ENCODE measurements at places on chromosomes 5 and 9.

- no peak for DNase-seq
Observed at GRCh38 chr5:3339092-3339797, 256.4 kb upstream of the IRX1 start.

- DNase-seq: peak; percentile 58
Observed at GRCh38 chr5:151742870-151743294, 15.5 kb downstream of the ATOX1 start.

DNA sequence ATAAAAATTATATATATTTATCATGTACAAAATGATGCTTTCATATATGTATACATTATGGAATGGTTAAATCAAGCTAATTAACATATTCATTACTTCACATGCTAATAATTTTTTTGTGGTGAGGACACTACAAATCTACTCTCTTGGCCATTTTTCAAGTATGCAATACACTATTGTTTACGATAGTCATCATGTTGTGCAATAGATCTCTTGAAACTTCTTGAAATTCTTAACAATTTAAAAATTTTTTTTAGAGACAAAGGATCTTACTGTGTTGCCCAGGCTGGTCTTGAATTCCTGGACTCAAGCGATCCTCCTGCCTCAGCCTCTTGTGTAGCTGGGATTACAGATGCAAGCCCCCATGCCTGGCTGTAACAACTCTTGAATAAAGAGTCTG is 45.2 kb upstream of the SHOC1 start:
- DNase-seq: no peak

DNA sequence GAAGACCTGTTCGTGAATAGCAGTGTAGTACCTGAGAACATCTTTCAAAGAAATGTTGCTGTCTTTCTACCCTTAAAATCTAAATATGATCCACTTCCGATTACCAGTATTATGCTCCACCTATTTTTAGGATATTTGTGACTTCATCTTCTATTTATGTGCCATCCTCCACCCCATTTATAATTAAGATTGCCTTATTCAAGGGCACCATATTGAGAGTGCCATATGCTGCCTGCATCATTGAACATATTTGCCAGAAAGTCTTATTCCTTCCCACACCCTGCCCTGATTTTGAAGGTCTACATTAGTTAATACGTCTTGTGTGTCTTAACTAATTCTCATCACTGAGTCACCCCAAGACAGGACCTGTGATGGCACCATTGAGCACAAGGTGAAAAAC is 1076.7 kb downstream of the CDH12 start:
- DNase-seq: no peak

DNA sequence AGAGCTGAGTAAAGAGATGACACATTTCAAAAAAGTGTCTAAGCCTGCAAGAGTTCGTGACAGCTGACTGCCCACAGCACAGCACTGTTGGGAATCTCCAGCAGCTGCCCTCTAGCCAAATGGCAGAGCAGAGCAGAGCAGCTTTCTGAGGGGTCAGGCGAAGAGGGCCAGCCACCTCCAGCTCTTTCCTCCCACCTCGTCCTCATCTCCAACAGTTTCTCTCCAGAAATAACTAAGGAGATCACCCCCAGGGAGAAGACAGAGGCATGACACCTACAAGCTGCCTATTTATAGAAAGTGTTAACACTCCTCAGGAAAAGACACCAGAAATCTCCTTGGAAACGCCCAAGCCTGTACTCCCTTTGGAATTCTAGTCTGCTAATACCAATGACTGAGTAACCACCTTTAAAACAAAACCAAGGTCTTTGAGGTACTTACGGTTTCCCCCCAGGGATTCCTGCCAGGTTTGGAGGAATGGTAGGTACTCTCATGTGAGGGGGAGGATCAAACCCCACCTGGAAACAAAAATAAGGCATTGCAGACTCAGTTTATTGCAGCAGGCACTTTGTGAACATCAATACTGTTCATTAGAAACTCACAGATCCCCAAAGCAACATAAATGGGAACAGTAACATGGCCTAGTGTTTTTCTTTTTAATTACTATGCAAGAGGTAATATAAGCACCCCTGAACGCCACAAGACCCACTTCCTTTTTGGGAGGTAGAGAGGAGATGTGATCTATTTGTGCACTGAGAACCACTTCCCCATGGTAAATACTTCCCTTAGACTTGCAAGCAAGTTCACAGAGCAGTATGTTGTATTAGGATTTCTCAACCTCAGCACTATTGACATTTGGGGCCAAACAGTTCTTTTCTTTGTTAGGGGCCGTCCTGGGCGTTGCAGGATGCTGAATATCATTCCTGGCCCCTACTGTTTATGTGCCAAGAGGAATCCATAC is 79.3 kb downstream of the TLE1 start:
- DNase-seq: no peak

- DNase-seq: no peak
Observed at GRCh38 chr9:79583952-79584654, 12.3 kb downstream of the TLE4 start.

DNA sequence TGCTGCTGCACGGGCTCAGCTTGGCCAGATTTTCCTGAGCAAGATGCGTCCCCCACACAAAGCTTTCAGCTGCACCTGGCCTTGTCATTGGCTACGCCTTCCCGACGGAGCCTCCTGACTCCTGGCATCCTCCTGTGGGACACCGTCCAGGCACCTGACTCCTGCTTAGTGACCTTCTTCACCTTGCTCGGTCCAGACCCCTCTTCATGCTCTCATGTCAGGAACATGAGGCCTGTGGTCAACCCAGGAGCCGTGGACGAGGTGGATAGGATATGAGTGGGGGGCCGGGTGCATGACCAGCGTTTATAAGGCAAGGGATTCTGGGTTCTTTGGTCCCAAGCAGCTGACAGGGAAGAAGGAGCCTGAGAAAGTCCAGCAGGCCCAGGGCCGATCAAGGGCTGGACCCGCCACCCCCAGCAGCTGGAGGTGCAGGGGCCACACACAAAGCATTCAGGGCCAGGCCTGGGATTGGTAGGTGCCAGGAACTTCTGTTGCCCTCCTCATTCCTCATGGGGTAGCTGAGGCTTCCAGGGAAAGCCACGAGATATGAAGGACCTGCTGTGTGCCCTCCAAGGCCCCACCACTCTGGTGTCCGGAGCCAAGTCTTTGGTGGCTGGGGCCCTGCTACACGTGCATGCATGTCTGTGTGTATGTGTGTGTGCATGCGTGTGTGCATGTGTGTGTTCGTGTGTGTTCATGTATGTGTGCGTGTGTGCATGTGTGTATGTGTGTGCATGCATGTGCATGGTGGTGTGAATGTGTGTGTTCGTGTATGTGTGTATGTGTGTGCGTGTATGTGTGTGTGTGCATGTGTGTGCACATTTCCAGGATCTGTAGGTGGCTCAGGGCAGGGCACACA is 34.9 kb downstream of the SLC6A3 start:
- no peak for DNase-seq

DNA sequence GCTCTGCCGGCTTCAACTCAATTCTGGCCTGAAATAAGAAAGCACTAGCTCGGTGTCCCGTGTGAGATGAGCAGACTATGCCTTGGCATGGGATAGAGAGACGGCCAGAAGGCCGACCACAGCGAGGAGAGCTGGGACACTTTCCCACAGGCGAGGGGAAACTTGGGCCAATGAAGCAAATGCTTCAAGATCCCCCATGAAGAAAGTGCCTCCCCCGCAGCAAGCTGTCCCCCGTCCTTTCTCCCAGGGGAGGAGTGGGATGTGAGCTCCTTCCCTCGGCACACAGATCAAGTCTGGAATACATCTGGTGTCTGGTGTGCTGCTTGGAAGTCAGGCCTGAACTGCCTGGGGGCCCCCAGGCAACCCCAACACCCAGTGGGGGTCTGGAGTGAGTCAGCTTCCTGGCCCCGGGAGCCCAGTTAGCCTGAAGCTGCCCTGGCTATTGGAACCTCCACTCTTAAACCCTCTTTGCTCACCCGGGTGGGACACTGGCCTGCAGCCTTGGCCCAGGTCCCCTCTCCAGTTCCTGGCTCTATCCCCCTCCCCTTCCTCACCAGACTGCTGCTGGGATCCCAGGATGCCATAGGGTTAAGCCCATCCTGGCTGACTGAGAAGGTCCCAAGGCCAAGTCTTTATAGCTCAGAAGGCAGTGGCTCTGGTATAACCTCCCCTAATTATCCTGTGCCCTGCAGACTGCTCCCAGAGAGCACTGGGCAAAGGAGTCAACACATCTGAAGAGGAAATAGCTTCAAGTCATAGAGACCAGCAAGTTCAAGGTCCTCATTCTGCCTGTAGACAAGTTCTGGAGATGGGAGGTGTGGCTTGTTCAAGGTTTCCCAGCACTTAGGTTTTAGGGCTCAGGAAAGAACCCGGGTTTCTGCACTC is 205.3 kb downstream of the TTLL11 start:
- DNase-seq: no peak

GRCh38 chr5:89055015-89055694 is 172.2 kb upstream of the MEF2C start:
- DNase-seq: no peak

- DNase-seq: peak; percentile 51
Observed at GRCh38 chr9:127763918-127764384, 14.5 kb downstream of the SH2D3C start.

- no peak for DNase-seq
Observed at GRCh38 chr5:75088648-75089047, 36.3 kb upstream of the GCNT4 start.

DNA sequence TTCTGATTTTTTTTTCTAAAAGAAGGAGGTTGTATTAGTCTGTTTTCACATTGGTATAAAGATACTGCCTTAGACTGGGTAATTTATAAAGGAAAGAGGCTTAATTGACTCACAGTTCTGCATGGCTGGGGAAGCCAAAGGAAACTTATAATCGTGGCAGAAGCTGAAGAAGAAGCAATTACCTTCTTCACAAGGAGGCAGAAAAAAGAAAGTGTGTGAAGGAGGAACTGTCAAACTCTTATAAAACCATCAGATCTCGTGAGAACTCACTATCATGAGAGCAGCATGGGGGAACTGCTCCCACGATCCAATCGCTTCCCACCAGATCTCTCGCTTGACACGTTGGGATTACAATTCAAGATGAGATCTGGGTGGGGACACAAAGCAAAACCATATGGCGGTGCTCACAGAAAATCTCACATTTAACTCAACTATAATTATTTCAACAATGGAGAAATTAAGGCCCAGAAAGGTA is 27.1 kb downstream of the DPYSL3 start:
- no peak for DNase-seq

DNA sequence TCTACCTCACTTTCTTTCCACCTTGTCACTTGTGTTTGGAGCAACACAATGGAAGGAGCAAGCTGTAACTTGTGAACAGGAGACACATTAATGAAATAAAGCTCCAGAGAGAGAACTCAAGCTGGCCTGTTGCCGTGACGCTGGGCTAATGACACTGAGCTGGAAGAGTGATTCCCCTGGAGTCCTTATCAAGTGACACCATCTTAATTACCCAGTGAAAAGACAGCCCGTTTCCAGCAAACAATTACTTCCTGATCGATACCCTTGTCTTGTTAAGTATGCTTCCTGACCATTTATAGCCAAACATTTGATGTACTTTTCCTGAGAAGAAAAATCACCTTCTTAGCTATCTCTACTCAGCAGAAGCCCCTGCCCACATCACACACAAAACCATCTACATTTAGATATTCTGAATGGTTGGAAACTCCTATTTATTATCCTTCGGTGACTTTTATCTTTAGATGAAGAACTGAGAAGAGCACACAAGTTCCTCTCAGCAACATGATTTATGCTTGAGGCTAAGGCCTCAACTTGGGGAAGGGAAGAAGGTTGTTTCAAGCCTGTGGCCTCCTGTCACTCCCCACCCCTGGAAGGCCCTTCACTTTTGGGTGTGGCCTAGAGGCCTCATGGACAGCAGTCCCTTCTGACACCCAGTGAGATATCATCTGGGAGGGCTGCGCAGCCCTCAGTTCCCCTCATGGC is 34.1 kb downstream of the CRHBP start:
- DNase-seq: no peak

- no peak for DNase-seq
Observed at GRCh38 chr5:82886911-82887310, 190.3 kb downstream of the TMEM167A start.

GRCh38 chr5:106698169-106698568 is 972.6 kb downstream of the EFNA5 start:
- no peak for DNase-seq

GRCh38 chr5:176400382-176401156 is 12.0 kb downstream of the HIGD2A start:
- no peak for DNase-seq

DNA sequence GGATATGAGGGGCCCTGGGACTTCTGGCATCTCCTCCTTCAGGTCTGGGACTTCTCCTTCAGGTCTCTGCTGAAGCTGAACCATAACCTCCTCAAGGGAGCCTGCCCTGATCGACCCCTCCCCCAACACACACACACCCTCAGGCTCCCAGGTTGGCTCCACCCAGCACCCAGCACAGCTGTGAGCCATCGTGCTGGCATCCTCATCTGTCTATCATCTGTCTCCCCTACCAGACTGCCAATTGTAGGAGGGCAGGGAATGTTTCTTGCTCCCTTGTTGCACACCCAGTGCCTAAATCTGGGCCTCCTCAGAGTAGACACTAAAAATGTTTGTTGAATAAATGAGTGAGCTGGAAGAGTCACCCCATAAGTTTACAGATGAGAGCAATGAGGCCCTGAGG is 71.4 kb downstream of the LRSAM1 start:
- peak; percentile 44 for DNase-seq

GRCh38 chr9:96169484-96169883 is 132.5 kb downstream of the HSD17B3 start:
- DNase-seq: no peak

All from RKO (cell line).